ENCODE measurements at places on chromosomes 16 and 17.

DNA sequence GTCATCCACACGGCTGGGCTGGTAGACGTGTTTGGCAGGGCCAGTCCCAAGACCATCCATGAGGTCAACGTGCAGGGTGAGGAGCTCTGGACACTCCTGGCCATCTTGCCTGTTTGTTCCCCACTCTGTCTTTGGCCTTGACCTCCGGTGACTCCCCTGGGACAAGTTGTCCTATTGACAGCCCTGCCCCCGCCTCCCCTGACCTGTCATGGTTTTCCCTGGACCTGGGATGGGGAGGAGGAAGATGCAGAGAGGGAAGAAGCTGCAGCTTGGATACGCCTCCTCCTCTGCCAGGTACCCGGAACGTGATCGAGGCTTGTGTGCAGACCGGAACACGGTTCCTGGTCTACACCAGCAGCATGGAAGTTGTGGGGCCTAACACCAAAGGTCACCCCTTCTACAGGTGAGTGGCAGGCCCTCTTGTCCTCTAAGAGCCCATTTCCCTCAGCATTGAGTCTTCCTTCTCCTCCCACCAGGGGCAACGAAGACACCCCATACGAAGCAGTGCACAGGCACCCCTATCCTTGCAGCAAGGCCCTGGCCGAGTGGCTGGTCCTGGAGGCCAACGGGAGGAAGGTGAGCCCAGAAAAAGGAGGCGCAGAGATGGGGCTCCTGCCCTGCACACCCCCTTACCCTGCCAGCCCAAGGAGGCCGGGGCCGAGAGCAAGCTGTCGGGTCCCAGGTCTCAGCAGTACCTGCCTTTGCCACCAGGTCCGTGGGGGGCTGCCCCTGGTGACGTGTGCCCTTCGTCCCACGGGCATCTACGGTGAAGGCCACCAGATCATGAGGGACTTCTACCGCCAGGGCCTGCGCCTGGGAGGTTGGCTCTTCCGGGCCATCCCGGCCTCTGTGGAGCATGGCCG is 1.4 kb downstream of the HSD3B7 start:
- peak; percentile 29 for DNase-seq

- DNase-seq = peak; percentile 46
These were observed 1.0 kb upstream of the IGF2BP1 start for GRCh38 chr17:48995974-48996721.

DNA sequence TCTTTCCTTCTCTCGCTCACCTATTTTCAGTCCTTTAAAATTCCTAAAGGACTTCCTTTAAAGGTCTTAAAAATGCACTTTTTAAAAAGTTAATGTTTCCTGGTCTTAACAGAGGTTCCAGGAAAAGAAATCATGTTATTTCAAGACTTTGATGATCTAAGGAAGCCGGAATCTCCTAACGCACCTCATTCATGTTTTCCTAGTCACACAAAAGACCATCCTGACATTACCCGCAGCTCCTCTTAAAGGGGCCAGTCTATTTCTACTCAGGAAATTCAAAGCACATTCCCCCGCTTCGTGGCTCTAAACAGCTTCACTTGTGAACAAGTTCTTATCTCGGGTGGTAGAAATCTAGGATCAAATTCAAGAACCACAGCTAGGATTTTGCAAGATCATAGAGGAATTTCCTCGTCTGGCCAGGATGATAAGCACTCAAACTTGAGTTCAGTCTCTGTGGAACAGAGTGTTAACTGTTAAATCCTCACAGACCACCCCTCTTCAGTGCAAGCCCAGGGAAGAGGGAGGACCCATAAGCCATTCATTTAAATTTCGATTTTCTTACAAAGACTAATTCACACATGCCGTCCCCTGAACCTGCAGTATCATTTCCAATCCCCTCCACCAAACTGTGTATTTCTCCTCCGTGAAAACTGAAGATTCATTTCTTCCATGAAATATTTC is 137.1 kb upstream of the AXIN2 start:
- DNase-seq = peak; percentile 49

DNA sequence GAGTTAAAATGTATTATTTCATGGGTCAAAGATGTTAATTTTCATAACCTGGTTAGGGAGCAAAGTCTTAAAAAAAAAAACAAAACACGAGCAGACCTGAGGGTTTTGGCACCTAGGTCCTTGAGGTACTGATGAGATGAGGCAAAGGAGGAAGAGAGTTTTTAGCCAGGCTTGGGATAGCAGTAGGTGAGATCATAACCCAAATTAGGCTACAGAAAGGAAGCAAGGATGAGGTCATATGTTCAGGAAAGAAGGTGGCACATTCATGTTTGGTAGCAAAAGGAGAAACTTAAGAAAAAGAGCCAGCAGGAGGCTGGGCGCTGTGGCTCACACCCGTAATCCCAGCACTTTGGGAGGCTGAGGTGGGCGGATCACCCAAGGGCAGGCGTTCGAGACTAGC is 2.8 kb downstream of the ATXN1L start:
- DNase-seq = no peak

- DNase-seq = peak; percentile 21
These were observed 1.1 kb downstream of the NDEL1 start for GRCh38 chr17:8436844-8437171.

GRCh38 chr16:73067671-73068540 is 20.0 kb upstream of the ZFHX3 start:
- peak; percentile 12 for DNase-seq

DNA sequence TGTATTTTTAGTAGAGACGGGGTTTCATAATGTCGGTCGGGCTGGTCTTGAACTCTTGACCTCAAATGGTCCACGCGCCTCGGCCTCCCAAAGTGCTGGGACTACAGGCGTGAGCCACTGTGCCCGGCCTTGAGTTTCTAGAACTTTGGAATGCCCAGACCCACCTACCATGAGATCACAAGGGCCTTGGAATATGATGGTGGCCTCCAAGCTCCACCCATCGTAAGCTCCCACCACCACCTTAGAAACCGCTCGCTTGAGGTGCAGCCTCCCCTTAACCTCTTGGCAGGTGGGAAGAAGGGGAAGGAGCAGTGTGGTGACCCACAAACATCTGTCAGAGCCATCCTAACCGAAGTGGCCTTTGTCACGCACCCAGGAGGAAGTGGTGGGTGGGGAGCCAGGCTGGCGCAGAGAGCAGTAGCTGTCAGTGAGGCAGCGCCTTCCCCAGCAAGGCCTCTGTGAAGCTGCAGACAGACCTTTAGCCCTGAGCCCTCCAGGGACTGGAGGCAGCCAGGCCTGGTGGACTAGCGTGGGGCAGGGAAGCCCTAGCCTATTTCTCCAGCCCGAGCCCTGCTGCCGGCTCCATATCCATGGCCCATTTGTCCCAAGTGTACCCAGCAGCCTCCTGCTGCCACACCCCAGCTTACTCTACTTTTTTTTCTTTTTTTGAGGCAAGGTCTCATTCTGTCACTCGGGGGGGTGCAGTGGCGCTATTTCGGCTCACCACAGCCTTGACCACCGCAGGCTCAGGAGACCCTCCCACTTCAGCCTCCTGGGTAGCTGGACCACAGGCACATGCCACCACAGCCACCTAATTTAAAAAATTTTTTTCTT is 13.1 kb upstream of the SEPHS2 start:
- DNase-seq = peak; percentile 30

- no peak for DNase-seq
These were observed 24.0 kb downstream of the CDH13 start for GRCh38 chr16:82650804-82651203.

DNA sequence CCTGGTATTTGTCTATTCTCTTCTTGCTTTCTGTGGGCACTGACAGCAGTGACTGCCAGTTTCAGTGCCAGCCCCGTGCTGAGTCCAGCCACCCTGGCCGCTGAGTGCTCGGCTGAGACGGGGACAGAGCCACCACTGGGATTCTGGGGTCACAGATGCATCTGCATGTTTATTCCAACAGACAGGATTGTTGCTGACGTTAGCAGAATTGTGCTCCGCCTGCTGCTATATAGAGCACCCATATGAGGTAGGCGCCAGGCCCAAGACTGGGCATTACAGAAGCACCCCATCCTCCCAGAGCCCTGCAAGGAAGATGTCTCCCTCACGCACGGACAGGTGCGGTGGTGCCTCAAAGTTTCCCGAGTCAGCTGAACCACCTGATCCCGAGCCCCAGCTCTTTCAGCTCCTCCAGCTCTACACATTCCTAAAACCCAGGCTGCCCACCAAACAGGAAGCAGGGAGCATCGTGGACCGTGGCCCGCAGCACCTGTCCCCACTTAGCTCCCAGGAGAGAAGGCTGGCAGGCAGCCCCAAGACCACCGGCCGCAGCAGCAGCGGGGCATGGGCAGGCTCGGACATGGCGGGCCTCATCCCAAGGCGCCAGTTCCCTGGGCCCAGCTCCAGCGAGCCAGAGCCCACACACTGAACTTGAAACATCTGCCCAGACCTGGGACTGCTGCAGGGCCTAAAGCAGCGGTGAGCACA is 44.9 kb upstream of the RASD1 start:
- DNase-seq = no peak

DNA sequence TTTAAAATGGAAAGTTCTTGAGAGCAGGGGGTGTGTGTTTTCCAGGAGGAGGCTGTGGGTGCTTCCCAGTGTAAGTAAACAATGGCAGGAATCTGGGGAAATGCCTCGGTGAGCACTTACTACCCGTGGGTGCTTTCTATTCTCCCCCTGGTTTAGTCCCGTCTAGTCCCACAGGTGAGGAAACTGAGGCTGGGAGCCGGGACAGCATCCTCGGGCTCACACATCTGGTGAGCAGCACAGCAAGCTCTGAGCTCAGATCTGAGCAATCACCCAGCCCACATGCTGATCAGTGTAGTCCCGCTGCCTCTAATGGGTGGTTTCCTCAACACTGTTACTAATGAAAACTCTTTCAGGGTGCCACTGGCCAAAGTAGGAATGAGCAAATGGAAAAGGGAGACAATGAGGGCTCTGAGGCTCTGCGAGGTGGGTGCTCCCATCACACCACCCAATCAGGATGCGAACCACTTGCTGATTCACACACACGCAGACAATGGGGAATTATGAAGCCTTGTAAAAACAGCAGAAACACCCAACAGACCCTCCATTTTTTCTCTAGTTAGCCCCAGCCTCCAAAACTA is 202.6 kb downstream of the PARN start:
- DNase-seq = no peak

- no peak for DNase-seq
These were observed 5.8 kb downstream of the CMC2 start for GRCh38 chr16:81000873-81001272.

GRCh38 chr16:85574672-85575475 is 38.2 kb upstream of the GSE1 start:
- DNase-seq = no peak

DNA sequence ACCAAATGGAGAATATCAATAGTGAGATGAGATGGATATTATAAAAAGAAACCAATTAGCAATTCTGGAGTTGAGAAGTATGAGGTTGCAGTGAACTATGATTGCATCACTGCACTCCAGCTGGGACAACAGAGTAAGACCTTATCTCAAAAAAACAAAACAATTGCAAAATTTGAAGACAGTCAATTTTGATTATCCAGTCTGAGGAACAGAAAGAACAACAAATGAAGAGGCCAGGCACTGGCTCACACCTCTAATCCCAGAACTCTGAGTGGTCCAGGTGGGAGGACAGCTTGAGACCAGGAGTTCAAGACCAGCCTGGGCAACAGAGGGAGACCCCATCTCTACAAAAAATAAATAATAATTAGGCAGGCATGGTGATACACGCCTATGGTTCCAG is 35.0 kb downstream of the USP32 start:
- no peak for DNase-seq

GRCh38 chr17:77692571-77693161 is 265.8 kb upstream of the TNRC6C start:
- no peak for DNase-seq

DNA sequence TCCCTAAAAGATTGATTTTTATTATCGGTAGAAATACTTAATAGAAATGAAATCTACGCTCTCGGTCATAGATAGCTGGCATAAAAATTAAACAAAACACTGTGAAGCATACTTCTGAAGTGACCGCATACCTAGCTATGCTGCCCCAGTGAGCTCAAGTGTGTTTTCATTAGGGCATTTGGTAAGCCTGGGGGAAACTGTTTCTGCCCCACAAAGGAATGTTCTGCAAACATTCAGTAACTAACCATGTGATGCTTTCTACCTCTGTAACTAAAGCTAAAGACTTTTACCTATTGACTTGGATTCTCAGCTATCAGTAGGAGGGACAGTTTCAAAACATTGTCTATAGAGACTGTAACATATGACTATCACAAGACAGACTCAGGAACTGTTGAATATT is 93.5 kb upstream of the HSBP1 start:
- no peak for DNase-seq
